ENCODE measurements at places on chromosomes 12 and 14. TPM values are rescaled to one million over a fixed set of nuclear protein-coding genes. Genes with fewer than 3 reads are reported as not detected.

TSPAN11 gene
- not detected for total RNA-seq

- DNase-seq, result no peak
Measured at GRCh38 chr12:66694666-66695613, 16.1 kb upstream of the GRIP1 start.

DNA sequence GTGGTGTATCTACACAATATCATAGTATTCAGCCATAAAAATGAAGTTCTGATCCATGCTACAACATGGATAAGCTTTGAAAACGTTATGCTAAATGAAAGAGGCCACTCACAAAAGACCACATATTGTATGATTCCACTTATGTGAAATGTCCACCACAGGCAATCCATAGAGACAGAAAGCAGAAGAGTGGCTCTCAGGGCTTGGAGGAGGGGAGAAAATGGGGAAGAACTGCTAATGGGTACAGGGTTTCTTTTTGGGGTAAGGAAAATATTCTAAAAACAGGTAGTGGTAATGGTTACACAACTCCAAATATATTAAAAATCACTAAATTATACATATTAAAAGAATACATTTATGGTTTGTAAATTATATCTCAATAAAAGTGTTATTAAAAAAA lies 16.5 kb downstream of the SCNN1A start:
- no peak for DNase-seq

B4GALNT3 gene
- 10.9 TPM for total RNA-seq

L3HYPDH gene
- 17.7 TPM for total RNA-seq

DNA sequence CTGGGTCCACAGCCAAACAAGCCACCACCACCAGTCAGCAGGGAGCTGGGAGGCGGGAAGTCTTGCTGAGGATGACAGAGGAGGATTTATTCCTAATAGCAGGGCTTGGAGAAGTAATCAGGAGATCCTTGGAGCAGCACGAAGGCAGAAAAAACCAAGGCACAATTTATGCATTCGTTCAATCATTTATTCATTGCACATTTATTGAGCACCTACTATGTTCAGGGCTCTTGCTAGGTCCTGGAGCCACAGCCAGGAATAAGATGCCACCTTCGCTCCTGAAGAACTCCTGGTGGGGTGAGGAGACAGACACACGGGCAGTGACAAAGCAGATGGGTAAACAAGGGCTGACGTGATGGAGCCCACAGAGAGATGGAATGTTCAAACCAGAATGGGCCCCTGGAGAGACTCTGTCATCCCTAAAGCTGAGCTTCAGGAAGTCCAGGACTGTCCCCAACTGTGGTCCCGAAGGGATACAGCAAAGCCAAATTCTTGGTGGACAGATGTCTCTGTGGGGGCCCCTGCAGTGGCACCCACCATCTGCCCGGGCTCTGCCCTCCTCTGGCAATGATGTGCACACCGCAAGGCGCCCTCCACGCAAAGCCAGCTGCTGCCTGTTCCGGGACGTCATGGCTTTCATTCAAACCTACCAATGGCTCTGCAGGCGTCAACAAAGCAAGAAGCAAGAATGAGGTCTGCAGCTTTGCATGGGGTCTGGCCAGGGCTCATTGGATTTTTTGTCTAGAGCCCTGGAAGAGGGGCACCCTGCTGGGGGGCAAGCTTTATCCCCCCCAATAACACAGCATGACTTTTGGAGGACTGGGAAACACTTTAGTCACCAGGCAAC lies 3.0 kb upstream of the TESC start:
- no peak for DNase-seq

DNA sequence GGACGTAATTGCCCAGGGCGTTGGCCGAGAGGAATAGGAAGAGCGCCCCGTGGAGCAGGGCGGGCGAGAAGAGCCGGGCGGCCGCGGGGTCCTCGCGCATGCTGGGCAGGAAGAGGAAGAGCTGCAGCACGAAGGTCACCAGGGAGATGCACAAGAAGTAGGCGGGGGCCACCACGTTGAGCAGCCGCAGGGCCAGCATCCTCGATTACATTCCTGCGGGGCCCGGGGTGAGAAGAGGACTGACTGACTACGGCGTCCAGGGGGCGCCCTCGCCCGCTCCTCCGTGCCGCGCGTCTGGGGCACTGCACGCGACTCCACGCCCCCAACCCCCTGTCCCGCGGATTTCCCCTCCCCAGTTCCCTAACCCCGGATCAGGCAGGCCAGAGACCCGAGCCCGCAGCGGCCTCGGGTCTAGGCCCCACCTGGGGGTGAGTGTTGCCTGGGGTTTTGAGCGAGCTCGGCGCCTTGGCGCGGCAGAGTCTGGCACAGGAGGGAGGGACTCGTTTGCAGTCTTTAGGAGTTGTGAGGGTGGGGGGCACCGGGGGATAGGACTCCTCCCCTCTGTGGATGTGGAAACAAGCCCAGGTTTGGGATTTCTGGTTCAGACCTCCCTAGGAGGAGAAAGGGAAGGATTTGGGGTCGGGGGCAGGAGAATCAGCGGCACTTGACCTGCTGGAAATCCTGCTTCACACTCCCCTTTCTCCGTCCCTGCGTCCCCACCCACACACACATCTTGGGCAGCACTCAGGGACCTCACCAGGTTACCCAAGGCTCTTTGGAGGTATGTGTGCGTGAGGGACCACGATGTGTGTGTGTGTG lies 1.8 kb downstream of the ZDHHC22 start:
- DNase-seq, result peak; percentile 63

CLEC6A gene
- total RNA-seq, result not detected

KCNC2 gene
- total RNA-seq, result not detected

DNA sequence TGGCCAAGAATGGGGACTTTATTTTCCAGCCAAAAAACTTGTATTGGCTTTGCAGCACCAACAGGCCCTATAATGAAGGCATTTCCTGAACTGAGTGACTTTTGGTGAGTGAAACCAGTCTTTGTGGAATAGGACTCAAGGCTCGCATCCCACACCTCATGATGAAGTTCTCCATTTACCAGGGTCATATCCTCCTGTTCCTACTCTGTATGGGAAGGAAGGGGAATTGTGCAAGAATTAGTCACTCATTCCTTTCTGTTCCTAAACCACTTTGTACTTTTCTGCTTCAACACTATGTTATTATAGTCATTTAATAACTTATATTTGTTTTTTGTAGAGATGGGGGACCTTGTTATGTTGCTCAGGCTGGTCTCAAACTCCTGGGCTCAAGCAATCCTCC lies 2.3 kb upstream of the SPATS2 start:
- DNase-seq, result no peak
